BJ (cell line): ENCODE measurements at places on chromosomes 3 and 15.
A peak's percentile ranks its signal among the peaks of the same experiment; 100 is the strongest.

GRCh38 chr3:111676211-111677006 is 81.3 kb upstream of the ZBED2 start:
- DNase-seq, result no peak

- DNase-seq, result no peak
These were observed 9.1 kb upstream of the C3orf22 start for GRCh38 chr3:126567696-126568438.

- no peak for DNase-seq
These were observed 47.8 kb upstream of the IREB2 start for GRCh38 chr15:78390242-78390641.

- DNase-seq, result no peak
These were observed 61.1 kb downstream of the PCCB start for GRCh38 chr3:136311261-136311660.

- DNase-seq, result peak; percentile 90
These were observed 50.0 kb upstream of the TBC1D23 start for GRCh38 chr3:100210772-100211135.

DNA sequence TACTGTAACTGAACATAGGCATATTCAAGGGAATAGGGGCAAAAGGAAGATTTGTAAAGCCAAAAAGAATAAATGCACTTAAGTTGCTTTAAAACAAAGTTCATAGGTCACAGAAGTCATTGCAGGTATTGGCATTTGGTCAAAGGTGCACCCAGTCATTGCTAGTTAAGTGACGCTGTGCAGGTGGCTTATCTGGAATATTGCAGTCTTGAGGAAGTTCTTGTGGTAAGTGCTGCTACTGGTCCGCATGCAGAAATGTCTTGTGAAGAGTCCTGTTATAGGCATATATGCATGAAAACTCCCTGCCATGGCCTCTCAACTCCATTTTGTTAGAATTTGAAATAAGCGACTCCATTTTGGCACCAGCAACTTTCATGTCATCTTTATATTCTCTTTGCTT is 293.1 kb downstream of the GBE1 start:
- no peak for DNase-seq

DNA sequence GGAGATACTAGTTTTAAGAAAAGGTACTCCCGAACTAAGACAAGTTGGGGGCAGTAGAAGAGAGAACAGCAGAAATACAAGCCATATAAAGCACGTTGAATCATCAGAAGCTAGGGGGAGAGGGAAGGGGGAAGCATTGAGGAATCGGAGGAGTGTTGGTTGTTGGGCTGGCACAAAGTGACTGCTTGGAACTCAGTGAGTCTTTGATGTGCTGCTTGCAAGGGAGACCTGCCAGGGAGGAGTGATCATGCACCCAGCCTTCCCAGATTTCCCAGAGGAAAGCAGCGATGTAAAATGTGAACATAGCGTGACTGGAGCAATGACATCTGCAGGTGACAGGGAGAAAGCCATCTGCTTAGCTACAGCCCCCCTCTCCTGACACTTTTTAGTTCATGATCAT is 192.4 kb upstream of the IL12A start:
- DNase-seq, result no peak

GRCh38 chr3:58419780-58420507 is 13.7 kb downstream of the PDHB start:
- no peak for DNase-seq

DNA sequence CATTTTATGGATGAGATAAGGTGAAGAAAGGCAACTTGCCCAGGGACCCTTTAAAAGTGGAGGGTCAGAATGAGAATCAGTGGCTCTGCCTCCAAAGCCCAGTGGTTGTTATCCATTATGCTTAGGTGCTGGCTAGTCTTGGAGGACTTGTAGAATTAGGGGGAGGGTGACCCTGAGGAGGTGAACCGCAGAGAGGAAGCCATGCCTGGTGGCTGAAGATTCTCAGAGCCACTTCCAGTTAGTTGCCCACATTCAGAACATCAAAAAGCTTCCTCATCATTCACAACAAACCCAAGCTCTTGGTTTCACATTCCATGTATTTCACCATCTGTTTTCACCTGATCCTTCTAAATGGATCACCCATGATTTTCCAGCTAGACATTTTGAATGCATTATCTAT is 11.2 kb downstream of the EBLN2 start:
- no peak for DNase-seq

GRCh38 chr15:50095938-50096821 is 22.9 kb downstream of the ATP8B4 start:
- DNase-seq, result no peak

DNA sequence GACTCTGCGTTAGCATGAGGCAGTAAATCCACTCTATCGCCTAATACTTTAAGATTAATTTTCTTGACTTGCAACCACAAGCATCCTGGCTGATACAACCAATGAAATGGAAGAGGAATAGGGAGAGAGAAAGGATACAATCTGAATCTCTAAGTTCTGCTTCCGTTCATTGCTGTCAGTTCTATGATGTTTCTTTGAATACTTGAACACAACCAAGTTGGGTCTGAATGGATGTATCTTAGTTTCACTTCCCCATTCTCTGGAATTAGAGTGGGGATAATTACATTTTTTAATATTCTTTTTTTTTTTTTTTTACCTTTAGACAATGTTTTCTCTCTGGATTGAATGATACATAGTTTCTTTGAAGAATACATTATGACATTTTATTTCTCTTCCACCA is 22.9 kb downstream of the PDE8A start:
- no peak for DNase-seq
